ENCODE measurements at places on chromosomes 11 and 22.

GRCh38 chr22:22431271-22432220 is 77.0 kb downstream of the ZNF280B start:
- peaks cover 6% of the 10 kb centered on the region for H3K4me1 ChIP-seq
- peaks cover 49% of the 10 kb centered on the region for H3K27me3 ChIP-seq
- no peak for DNase-seq
- no peak overlapping the region for H3K4me3 ChIP-seq

GRCh38 chr11:120095516-120095915 is 42.4 kb downstream of the TRIM29 start:
- H3K4me1 ChIP-seq: no peaks in the 10 kb centered on the region
- no peaks in the 10 kb centered on the region for H3K36me3 ChIP-seq
- no peak for DNase-seq
- no peak overlapping the region for H3K27ac ChIP-seq

- peaks cover 12% of the 10 kb centered on the region for H3K27me3 ChIP-seq
- no peak overlapping the region for H3K4me3 ChIP-seq
- peaks cover 4% of the 10 kb centered on the region for H3K36me3 ChIP-seq
- no peak for DNase-seq
- H3K4me1 ChIP-seq: peaks cover under 1% of the 10 kb centered on the region
Measured at GRCh38 chr11:47192111-47192510, 5.9 kb upstream of the PACSIN3 start.

- H3K4me3 ChIP-seq: no peak overlapping the region
- H3K4me1 ChIP-seq: no peaks in the 10 kb centered on the region
- H3K27me3 ChIP-seq: no peaks in the 10 kb centered on the region
- H3K36me3 ChIP-seq: no peaks in the 10 kb centered on the region
- DNase-seq: no peak
Measured at GRCh38 chr22:18050065-18050464, 25.7 kb upstream of the MICAL3 start.

DNA sequence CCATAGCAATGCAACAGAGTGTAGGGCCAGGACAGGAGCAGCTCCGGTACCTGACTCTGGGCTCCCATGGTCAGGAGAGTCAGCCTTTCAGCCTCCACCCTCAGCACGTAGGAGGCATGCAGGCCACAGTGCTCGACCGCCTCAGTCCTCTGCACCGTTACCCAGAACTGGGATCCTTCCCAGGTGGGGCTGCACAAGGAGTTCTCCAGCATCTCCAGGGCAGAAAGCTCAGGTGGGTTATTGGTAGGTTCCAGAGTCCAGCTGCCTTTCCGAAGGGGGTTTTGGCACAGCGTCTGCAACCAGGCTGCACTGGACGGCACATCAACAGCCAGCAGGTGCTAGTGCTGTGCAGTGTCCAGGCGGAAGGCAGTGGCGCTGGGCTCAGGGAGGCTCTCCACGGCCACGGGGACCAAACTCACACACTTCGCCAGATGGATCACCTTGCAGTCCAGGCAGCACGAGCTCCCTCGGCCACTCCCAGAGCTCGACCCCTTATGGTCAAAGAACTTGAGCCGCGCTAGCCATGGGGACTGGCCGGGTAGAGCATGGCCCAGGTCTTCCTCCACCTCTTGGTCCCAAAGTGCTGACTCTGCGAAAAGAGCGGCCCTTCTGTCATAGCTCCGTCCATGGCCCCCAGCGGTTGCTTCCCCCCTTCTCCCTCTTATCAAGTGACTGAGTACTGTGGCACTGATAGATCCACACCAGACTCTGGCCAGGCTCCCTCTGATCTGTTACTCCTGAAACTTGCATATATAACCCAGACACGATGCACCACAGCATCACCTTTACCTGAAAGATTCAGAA is 6.9 kb upstream of the PHOX2A start:
- H3K36me3 ChIP-seq: peaks cover 3% of the 10 kb centered on the region
- H3K4me1 ChIP-seq: no peaks in the 10 kb centered on the region
- H3K27ac ChIP-seq: no peak overlapping the region
- no peak for DNase-seq

All from T-helper 17 cell (primary cell).